GM19239 (cell line): ENCODE measurements at places on chromosomes 16 and 17.

DNA sequence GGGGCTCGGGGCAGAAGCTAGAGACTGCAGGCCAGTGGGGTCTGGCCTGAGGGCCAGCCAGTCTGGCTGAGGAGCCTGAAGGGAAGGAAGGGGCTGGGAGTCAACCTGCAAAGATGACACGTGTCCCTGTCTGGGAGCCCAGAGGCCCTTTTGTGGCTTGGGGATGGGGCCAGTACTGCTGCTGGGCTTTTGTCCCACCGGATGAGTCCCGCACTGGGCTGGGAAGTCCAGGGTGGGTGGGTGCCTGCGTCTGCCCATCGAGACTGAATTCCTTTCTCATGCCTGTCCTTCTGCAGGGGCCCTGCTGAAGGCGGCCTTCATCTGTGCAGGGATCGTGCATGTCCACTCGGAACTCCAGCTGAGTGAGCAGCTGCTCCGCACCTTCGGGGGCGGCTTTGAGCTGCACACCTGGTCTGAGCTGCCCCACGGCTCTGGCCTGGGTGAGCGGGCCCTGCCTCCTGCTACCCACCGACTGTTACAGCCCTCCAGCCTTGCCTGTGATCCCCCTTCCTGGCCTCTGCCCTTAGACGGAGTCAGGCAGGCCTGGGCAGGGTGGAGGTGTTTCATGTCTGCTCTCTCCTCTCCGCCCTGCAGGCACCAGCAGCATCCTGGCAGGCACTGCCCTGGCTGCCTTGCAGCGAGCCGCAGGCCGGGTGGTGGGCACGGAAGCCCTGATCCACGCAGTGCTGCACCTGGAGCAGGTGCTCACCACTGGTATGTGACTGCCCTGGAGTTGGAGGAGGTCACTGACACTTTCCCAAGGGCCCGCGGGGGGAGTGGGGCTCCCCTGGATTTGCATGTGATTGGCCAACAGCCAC lies 20.9 kb downstream of the FCSK start:
- DNase-seq, result no peak

GRCh38 chr17:66830451-66830850 lies 4.5 kb upstream of the CACNG5 start:
- DNase-seq, result no peak

GRCh38 chr16:59697761-59698160 lies 963.6 kb upstream of the GOT2 start:
- DNase-seq, result no peak

- no peak for DNase-seq
These were observed 25.2 kb upstream of the CIBAR2 start for GRCh38 chr16:85137323-85138072.

DNA sequence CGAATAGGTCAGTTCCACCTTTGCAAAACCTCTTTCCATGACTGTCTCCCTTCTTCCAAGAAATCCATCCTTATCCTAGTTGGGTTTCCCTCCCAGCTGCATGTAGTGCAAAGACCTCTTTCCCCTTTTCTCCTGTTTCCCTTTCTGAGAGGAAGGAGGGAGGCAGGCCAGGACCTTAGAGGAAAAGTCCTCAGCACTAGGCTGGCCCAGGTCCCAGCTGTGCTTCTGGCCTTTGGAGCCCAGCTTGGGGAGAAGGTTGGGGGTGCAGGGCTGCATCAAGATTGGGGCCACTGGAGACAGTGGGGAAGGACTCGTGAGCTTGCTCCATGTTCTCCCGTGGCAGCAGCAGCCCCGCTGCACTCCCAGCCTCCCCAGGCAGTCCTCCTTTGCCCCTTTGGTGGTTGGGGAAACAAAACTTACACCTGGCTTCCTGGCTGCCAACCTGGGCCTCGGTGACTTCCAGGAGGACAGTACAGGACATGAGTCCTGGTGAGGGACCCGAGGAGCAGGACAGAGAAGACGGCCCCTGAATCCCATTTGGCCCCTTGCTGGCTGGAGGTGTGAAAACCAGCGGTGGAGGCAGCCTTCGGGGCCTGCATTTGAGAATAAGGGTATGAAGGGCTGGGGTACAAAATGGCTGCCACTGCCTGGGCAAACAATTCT lies 481 bp downstream of the HEXIM2 start:
- DNase-seq, result no peak

- DNase-seq, result no peak
These were observed 7.0 kb downstream of the PSME3IP1 start for GRCh38 chr16:57178793-57179212.

DNA sequence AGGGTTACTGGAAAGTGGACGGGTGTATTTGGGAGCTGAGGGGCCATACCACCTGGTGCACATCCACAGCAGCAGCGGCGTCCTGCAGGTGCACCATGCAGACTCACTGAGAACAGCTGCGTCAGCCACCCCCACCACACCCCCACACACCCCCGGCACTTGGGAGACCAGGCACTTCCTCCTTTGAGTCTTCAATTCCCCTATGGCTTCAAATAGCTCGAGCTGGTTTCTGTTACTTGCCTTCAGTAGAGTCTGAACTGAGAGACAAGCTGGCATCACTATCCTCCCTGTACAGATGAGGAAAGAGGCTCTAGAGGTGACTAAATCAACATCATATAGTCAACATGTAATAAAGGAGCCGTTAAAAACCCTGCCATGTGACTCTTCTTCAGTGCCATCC lies 15.4 kb downstream of the CUEDC1 start:
- peak; percentile 76 for DNase-seq

GRCh38 chr17:40646791-40647623 lies 611 bp downstream of the SMARCE1 start:
- DNase-seq, result peak; percentile 21

GRCh38 chr17:75812096-75813013 lies 27.7 kb downstream of the UNK start:
- DNase-seq, result no peak

DNA sequence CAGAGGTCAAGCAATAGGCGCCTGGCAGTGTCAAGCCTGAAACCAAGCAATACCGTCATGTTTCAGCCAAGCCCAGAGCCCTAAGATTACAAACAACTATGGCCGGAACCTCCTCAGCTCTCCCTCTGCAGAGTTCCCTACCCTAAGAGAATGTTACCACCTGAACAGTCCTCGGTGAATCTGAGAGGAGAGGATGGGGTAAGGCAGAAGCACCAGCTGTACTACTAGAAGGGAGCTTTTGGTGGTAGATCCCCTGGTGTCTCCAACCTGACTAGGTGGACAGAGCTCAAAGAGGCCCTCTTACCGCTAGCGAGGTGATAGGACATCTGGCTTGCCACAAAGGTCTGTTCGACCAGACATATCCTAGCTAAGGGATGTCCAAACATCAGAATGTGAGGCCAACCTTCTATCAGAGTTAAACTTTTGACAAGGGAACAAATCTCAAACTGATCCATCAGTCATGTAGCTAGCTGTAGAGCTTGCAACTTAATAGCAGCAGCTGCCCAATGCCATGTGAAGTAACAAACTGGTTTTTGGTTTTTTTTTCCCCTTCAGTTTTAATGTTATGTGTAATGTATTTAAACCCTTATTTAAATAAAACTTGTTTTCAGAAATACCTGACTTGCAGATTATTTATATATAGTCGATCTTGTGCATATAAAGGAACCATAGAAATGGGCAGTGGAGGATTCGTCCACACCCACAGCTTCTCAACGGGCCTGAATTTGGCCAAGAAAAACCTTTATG lies 2.5 kb downstream of the EIF1 start:
- DNase-seq, result no peak

GRCh38 chr17:4270736-4271135 lies 7.0 kb upstream of the ANKFY1 start:
- no peak for DNase-seq

DNA sequence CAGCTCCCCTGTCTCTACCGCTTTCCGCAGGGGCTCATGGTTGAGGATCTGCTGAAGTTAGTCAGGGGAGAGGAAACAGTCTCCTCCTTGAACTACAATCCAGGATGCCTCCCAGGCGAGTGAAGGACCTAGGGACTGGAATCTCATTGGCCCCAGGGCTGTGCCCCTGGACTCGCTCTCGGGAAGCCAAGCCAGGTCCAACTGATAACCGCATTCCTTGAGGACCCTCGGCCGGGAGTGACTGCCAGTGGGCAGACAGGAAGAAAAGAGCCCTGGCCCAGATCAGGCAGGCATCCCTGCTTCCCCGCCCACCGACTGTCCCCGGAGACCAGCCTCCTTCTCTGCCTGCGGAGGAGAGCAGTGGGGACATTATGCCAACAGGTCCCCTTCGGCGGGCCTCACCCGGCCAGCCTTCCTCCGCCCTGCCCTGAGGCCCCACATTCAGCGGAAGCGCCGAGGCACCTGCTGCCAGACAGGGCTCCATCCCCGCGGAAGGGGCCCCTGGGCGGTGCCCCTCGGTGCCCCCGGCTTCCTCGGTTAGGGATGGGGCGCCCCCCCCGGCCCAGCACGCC lies 776 bp downstream of the LRRC75A start:
- DNase-seq, result no peak

DNA sequence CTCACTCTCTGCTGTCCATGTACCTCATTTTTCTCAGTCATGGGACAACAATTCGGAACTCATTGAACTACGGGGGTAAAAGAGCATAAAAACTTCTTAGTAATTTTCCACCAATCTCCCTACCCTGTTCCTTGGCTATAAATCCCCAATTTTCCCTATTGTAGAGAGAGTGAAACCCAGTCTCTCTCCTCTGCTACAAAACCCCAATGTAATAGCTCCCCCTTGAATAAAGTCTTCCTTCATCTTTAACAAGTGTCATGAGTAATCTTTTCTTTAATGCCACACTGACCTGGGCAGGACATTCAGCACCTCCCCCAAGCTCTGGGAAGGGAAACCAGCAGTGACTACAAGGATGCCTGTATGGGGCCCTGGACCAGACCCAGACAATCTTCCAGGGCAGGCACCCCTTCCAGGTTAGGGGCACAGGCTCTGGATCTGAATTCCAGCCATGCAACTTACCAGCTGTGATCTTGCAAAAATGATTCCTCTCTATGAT lies 10.2 kb upstream of the EIF1 start:
- DNase-seq, result no peak

DNA sequence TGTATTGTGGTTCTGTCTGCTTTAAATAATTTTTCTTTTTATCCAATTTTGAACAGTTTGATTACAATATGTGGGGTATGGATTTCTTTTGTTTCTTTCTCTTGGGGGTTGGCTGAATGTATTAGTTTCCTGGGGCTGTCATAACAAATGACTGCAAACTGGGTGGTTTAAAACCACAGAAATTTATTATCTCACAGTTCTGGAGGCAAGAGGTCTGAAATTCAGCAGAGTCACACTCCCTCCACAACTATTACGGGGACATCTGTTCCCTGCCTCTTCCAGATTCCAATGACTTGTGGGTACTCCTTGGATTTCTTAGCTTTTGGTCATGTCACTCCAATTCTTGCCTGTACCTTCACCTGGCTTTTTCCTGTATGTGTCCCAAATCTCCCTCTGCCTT lies 23.7 kb downstream of the COX11 start:
- DNase-seq, result no peak

- DNase-seq, result no peak
These were observed 9.0 kb upstream of the SLFN12L start for GRCh38 chr17:35546487-35546886.

- no peak for DNase-seq
These were observed 127.8 kb upstream of the KCNJ16 start for GRCh38 chr17:69947027-69947759.

DNA sequence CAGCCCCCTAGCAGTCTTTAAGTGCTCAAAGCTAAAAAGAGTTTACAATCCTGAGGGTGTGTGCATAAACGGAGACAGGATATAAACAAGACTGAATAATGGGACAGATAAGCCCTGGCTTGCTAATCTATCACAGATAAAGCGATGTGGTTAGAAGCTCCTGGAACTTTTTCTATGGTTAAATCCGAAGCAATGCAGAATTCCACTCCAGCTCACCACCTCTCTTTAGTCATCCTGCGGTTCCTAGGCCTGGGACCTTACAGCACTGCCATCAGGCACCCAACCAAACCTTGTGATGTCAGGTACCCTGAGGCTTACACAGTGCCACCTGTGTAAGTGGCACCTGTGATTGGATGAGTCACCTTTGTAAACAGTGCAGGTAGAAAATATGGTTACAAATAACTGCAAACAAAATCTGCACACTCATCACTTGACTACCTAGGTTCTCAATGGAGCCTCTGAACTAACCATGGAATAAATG lies 31.5 kb upstream of the B4GALNT2 start:
- no peak for DNase-seq

DNA sequence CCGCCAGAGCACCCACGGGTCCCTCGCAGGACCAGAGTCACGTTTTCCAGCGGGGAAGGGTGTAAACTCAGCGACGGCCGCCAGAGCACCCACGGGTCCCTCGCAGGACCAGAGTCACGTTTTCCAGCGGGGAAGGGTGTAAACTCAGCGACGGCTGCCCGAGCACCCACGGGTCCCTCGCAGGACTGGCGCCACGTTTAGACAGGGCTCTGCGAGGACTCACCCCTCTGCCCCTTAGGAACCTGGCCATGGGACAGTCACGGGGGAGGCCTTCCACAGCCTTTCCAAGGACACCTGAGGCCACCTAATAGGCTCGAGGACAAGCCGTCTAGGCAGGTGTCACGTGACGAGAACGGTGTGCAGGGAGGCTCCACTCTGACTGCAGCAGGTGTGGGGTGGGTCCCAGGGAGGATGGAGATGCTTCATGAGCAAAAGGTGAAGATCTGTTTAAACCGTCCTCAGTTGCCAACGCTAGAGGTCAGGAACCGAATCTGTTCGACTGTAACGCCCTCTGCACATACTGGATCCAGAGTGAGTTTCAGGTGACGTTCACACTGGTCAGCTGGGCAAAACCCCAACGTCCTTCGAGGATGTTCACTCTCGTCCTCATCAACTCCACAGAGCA lies 48.0 kb upstream of the METRNL start:
- DNase-seq, result no peak

- DNase-seq, result no peak
These were observed 3.0 kb downstream of the NGFR start for GRCh38 chr17:49498029-49498615.

DNA sequence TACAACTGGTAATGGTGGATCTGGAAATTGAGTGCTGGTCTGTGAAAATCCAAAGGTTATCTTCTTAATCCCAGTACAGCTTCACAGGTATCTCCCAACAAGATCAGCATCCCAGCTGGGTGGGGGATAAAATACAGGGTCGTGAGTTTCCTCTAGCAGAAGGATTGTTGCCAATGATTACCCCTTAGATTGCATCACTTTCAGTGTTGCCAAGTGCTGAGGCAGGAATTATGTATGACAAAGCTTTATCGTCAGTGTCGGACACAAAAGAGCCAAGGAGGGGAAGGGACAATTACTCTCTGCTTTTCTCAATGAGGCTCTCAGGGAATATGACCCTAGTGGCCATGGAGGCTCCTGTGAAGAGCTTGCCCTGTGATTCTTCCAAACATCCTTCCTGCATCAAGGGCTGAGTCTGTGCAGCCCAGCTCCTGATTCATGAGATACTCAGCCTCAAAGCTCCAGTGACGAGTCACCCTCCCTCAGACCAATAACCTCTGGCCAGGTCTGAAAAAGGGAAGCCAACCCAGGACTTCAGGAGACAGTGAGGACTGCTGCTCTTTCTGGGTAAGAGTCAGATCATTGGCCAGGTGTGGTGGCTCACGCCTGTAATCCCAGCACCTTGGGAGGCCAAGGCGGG lies 15.0 kb downstream of the OR1F1 start:
- DNase-seq, result no peak

DNA sequence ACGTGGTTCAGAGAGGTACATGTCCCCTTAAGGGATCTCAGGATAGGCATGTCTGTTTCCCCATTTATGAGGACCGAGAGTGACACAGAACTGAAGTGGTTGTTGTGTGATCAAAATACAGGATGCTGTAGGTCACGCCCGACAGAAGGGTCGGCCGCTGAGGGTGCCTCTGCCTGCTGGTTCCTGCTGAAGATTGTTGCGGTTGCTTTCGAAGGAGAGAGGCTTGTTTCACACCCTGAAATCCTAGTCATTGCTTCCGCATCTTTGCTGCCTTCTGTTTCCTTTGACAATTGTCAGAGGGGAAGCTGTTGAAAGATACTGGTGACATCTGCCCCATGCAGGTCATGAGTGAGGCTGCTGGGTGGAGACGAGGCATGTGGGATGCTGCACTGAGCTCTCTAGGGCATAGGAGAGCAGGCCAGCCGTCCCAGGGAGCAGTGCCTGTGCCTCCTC lies 3.8 kb upstream of the NAT9 start:
- DNase-seq, result peak; percentile 67
